ENCODE measurements at places on chromosomes 2 and 18.
A peak's percentile ranks its signal among the peaks of the same experiment; 100 is the strongest.

GRCh38 chr2:68362749-68363148, 2.3 kb upstream of the PLEK start:
- no peak for DNase-seq

DNA sequence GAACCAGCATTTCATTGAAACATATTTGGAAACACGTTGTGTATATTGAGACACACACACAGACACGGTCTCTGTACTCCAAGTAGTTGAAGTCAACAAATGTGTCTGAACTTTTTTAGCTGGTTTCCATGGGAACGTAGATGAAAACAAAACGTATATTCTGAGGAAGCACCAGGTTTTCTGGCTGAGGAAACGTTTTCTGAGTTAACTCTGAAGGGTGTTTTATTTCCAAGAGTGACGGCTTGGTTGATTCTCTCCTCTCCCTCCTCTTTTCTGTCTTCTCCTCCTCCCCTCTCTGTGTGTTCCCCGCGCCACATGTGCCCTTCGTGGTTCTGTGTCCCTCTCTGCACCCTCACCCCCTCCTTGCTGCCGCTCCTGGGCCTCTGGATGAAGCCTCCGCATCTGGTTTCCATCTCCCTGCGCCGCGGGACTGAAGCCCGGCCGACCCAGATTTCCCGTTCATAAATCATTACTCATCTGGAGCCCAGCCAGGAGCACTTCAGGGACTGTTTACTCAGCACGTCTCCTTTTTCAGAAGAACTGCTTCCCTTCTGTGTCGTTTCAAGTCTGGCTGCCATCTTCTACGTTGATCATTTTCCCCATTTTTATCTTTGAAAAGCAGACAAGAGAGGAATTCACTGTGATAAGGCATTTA, 122.7 kb downstream of the COL6A3 start:
- peak; percentile 98 for DNase-seq

- no peak for DNase-seq
These were observed 44.3 kb upstream of the FBXO11 start for GRCh38 chr2:47950340-47951301.

DNA sequence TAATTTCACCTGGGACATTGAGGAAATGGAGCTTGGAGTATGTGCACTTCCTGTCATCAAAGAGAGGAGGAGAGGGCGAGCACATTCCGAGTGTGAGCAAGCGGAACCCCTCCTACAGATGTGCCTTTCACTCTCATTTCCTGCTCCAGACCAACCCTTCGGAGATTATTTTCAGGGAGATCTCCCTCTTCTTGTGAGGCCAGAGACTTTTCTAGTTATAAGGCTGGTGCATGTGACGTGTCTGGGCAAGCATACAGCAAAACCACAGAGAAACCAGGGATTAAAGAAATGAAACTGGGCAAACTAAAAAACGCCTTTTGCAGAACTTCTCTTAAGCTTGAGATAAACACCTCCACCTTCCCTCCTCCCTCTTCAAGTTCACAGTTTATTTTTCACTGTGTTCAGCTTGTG, 409.2 kb upstream of the TCF4 start:
- no peak for DNase-seq

DNA sequence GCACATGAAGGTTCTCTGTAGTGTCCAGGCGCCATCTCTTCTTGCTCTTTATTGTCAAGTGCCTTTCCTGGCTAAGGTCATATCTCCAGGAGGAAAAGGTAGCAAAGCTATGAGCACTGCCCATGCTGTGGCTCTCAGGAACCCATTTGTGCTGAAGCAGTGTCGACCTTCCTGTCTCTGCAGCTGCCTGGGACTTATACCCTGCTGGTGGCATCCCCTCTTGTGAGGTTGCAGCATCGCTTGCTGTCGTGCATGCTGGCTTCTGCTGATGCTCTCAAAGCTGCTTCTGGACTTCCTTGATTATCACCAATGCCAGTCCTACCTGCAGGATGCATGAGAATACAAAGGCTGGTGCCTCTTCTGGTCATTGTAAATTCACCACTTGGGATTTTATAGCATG, 22.1 kb upstream of the PTPN2 start:
- DNase-seq = no peak

DNA sequence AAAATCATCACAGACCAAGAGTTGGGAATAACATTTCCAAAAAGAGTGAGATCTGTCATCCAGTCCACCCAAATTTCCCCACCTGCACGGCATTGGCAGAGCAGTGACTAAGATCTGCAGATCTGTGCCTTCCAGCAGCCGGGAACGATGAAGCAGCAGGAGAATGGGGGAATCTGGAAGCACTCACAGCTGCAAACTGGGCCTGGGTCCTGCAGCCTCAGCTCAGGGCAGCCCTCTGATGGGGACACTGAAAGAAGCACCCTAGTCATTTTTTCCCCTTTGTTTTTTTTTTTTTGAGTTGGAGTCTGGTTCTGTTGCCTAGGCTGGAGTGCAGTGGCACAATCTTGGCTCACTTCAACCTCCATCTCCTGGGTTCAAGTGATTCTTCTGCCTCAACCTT, 4.4 kb upstream of the SAG start:
- no peak for DNase-seq

- no peak for DNase-seq
These were observed 12.1 kb upstream of the KDSR start for GRCh38 chr18:63378919-63379638.

DNA sequence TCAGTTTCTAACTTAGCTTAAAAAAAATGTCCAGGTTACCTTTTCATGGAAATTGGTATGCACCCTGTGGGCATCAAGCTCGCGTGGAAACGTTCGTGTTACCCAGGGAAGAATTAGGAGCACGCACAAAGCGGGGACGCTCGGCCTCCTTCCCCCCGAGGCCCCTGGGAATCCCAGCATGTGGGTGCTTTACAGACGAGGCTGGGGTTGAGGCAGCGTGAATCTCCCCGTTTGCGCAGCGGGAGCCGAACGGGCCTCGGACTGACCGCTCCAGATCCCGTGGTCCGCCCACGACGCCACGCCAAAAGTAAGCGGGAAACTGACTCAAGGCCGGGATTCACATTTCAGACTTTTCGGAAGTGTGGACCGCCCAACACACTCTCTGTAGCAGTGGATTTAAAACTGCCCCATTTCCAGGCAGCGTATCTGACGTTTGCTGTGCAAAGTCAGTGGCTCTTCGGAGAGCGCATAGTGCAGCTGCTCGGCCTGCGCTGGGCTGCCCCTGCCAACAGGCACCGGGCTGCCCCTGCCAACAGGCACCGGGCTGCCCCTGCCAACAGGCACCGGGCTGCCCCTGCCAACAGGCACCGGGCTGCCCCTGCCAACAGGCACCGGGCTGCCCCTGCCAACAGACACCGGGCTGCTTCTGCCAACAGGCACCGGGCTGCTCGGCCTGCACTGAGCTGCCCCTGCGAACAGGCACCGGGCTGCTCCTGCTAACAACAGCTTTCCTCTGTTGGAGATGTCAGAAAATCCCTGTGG, 49.7 kb downstream of the SH3YL1 start:
- no peak for DNase-seq

GRCh38 chr2:164560181-164560792, 61.0 kb downstream of the GRB14 start:
- peak; percentile 60 for DNase-seq

DNA sequence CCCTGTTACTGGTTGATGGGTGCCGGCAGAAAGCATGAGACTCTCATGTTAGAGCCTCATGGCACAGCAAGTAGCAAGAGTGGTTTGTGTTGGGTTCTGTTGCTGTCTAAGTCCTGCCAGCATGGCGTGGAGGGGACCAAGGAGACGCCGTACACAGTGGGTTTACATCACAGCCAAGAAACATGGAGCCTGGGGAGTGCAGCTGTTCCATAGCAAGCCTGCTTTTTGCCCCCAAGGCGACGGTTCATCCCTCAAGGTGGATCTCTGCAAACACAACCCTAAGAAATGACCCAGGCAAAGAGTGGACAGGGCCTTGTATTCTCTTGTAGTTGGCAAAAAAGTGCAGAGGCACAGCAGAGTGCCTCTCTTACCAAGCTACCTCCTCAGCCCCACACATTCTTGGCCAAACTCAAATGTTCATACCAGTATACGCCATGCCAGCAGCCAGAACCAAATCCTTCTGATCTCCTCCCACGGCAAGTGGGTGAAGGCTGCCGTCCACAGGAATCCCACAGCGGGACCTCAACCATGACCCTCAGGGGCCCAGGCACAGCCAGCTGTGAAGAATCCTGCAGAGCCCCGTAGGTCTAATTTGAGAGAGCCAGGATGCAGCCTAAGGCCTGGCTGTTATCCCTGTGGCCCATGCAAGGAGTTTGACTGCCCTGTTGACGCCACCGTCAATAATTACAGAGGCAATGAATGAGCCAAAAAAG, 19.0 kb downstream of the SNED1 start:
- DNase-seq = no peak

- peak; percentile 60 for DNase-seq
These were observed 12.0 kb downstream of the ATP6V1B1 start for GRCh38 chr2:70947556-70948184.

DNA sequence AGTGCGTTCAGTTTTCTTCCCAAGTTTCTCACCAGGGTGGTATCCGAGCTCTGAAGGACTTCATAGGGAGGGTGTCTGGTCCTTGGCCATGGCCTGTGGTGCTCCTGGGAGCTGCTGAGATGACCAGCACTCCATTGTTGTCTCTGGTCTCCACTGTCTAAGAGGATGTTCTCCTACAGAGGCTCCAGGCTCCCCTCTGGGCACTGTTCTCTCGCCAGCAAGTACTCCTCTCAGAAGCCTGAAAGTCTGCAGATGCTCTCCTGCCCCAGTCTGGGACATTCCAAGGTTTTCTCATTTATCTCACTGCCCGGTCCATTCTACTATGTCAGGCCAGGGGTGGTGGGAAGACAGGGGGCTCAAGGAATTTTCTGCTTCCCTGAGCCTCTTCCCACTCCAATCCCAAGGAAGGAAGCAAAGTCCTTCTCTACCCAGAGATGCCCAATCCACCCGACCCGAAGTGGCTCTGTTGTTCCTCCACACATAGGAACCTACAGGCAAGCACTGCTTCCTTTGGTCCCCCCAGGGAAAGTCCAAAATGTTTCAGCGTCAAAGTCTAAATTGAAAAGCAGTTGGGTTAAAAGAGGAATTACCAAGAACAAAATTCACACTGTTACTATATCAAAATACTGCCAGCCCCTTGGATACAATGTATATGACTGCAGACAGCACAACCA, 110.5 kb downstream of the GYPC start:
- no peak for DNase-seq

- DNase-seq = peak; percentile 37
These were observed 224.7 kb downstream of the ACKR3 start for GRCh38 chr2:236794176-236794957.

DNA sequence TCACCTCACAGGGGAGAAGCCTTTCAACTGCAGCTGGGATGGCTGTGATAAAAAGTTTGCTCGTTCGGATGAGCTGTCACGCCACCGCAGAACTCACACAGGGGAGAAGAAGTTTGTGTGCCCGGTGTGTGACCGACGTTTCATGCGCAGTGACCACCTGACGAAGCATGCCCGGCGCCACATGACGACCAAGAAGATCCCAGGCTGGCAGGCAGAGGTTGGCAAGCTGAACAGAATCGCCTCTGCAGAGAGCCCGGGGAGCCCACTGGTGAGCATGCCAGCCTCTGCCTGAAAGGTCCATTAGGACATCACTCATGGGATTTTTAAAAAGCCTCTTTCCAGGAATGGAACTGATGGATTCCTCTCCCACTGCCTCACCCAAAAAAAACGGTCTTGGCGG, 8.9 kb downstream of the KLF11 start:
- DNase-seq = no peak

DNA sequence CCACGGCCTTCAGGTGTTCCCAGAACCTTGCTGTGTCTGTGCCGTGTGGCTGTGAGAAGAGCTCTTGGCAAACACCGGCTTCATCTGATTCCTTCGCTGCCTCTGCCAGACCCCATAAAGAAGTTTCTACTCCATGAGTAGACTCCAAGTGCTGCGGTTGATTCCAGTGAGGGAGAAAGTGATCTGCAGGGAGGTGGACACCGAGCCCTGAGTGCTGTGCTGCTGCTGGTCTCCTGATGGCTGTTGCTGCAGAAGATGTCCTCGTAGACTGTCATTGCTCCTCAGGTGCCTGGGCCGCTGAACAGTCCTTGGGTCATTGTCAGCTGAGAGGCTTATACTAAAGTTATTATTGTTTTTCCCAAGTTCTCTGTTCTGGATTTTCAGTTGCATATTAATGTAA, 19.6 kb downstream of the ASB1 start:
- no peak for DNase-seq

DNA sequence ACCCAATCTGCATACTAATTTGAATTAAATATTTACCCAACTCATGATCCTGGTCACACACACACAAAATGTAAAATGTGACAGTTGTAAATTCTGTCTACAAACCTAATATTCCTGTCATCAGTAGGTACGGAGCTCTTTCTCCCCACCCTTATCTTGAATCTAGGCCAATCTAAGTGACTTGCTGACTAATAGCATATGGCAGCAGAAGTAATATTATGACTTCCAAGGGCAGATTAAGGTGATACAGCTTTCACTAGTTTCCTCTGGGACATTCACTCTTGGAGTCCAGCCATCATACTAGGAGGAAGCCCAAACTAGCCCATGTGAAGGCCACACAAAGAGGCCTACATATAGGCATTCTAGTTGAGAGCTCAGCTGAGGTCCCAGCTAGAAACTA, 89.4 kb downstream of the TMEM131 start:
- peak; percentile 3 for DNase-seq

DNA sequence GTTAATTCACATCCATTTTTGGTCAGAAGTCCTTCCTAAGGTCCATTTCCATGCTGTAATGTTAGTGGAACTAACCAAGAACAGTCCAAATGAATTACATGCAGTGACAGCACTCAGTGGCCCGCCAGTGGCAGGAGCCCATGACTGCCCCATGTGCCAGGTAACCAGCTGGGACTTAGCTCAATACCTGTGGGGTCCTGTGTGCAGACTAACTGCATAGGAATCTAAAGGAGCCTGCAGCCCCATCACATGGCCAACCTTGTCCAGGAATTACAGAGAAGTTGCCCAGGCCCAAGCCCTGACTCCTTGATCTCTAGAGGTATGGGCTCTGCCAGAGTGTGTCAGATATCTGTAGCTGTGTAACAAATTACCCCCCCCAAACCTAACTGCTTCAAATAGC, 35.4 kb upstream of the GPR17 start:
- DNase-seq = no peak

DNA sequence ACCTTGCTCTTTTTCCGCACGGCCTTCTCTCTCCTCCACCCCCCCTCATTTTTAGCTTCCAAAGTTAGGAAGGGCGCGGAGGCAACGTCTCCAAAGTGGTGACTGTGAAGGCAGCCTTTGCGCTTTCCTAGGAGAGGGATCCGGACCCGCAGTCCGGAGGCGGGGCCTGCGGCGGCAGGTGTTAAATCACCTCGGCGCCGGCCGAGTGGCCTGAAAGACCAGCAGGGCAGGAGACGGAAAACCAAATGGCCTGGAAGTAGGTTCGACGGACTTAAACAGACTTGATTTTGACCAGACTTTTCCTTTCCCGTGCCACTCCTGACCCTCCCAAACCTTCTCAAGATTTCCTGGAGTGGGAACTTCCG, 615 bp downstream of the GORASP2 start:
- DNase-seq = peak; percentile 49

GRCh38 chr18:58223717-58224424, 179.8 kb downstream of the NEDD4L start:
- DNase-seq = peak; percentile 91

- DNase-seq = no peak
These were observed 178.9 kb downstream of the METTL4 start for GRCh38 chr18:2392446-2392845.
